Activated naive CD4-positive, alpha-beta T cell treated with anti-CD3 and anti-CD28 coated beads for 36 hours (primary cell): ENCODE measurements at places on chromosomes 5 and 9.

DNA sequence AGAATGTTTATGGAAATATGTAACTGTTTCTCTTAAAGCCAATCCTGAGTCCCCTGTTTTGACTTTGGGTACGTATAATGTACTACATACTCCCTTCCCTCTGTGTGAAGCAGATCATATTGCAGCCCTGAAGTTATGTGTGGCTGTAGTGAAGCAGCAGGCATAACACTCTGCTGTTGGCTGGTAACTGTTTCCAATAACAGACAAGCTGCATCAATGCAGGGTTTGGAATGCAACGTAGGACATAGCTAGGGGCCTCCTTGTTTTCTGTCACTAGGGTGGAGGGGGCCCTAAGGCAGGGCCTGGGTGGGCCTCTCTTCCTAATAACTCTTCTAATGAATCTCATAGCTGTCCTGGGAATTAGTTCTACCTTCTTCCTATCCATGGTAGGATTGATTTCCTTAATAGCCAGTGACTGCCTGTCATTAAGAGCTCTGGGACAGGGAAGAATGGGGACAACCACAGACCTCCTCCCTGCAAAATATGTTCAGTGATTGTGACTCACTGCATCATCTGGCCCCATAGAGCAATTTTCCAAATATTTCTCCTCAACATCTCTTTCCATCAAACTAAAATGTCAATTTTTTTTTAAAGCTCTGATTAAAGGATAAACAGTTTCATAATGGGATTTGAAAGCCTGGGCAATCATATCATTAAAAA, 129.6 kb upstream of the HMHB1 start:
- DNase-seq = no peak

- no peak for DNase-seq
Measured at GRCh38 chr9:95468791-95469190, 48.0 kb downstream of the PTCH1 start.

DNA sequence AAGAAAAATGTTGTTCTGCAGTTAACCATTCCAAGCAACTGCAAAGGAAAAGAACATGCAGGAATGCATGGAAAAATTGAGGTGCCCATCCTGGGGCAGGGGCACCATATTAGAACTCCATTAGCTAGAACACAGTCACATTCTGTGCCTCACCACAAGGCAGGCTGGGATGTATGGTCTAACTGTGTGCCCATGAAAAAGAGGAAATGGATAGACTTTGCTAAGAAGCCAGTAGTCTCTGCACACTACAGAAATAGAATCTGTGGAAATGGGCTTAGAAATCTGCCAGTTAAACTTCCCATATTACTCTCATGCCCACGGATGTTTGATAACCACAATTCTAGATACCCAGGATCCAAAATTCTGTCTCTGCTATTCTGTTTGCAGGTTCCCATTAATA, 423.8 kb upstream of the SMARCA2 start:
- DNase-seq = no peak

DNA sequence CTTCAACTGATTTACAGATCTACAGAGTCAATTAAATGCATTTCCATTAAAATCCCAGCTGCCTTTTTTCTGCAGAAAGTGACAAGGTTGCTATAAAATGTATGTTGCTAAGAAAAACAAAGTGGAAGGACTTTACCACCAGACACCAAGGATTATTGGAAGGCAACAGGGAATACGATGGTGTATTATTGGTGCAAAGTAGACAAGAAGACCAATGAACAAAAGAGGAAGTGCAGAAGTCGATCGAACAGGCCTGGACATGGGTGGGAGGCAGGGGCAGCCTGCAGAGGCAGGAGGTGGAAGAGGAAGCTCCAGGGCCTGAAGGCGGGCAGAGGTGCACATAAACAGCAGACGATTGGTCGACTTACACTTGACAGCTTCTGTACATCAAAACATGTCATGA, 10.6 kb upstream of the SLC6A19 start:
- DNase-seq = no peak

DNA sequence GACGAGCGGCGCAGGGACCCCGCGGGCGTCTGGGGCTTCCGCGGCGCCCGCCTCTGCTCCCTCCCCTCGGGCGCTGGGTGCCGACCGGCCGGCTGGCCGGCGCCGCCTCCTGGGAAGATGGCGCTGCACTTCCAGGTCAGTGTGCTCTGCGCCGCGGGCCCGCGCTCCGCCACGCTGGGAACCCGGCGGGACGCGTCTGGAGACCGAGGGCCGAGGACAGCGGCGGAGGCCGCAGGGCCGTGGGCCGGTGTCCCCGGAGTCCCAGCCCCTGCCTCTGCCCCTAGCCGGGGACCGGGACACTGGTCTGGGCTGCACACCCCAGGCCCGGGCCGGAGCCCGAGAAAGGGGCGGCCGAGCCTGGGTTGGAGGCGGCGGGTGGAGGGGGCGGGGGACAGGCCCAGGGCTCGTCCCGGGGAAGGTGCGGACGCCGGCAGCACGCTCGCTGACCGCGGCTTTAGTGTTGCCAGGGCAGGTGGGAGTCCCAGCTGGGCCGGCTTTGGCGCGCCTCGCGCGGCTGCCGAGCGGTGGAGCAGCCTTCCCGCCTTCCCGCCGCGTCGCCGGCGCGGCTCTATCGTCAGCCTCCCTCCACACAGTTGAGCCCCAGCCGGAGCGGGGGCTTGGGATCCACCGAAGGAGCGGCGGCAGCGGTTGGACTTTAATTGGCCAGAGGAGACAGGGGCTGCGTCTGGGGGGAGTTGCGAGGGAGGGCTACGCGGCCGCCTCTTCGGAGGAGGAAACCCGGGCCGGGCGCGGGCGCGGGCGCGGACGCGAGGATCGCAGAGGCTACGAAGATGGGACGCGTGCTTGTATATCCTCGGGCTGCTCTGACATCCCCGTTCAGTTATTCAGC, at the start of gene RANBP17:
Gene RANBP17, plus strand, starts transcription at position 102 of the 850 bp plus-strand sequence.
- DNase-seq = no peak

GRCh38 chr5:115296124-115297022, at the start of gene CCDC112:
CCDC112 (minus strand) TSS chr5:115296654; CDS start chr5:115296543, 111 bp downstream.
- peak; percentile 85 for DNase-seq

DNA sequence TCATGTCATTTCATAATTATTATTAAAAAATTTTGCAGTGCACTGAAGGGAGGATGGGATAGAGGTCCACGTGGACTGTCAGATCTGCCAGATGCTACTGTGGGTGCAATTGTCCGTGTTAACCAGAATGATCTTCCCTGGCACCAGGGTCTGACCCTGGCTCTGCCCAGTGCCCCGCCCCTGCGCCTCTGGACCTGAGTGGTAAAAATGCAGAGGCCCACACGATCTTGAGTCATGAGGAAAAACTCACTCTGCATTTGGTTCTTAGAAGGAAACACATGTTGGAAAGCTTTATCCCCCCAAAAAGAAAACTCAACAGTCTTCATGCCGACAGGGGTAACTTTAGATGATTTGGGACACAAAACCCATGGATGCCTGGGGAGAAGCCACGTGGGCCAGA, 20.1 kb upstream of the BARX1 start:
- no peak for DNase-seq
